Type B pancreatic cell (in vitro differentiated cells): ENCODE measurements at places on chromosomes 6 and 20.

GRCh38 chr20:45067087-45067486 is 33.8 kb downstream of the KCNS1 start:
- DNase-seq: no peak

DNA sequence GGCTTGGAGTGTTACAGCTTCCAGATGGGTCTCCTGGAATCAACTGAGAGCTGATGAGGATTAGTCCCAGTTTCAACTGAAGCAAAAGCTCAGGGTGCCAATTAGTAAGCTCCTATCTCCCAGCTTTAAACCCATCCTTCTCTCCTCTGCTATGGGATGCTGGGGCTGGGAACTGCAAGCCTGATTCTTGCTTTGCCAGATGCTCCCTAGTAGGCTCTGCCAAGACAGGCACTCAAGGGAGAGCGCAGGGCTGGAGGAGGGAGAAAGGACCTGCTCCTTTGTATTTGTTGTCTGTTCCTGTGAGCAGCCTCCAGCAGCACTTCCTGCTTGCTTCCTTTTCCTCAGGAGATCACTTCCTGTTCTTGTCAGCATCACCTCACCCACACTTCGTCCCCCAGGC is 309.7 kb downstream of the KIF16B start:
- no peak for DNase-seq

DNA sequence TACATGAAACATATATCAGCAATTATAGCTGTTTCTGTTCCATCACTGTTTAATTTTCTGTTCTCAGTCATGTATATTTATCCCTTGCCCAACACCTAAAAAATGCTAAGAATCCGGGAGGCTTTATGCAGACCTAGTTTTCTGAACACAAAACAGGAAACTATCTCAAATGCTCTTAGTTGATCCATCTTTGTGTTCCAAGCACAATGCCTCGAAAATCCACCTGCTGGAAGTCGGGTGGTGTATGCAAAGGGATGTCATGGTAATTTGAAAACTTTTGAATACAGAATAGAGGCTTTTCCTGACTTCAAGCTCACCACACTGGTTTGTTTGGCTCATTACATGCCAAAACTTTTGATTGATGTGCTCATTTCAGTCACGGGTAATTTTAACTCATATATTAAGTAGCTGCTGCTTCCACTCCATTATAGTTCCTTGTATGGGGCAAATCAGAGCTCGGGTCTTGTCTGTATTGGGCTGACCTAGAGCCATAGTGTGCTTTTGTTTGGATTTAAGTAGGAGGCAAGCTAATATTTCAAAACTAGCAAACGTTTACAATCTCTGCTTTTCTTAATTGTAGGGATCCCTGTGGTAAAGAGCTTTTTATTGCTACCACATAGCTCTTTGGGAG is 646.5 kb upstream of the EPHA7 start:
- DNase-seq: no peak

- DNase-seq: no peak
Observed at GRCh38 chr6:7802662-7803061, 76.8 kb downstream of the BMP6 start.

- no peak for DNase-seq
Observed at GRCh38 chr20:35395728-35396127, 16.0 kb downstream of the UQCC1 start.

GRCh38 chr6:64691064-64691463 is 1016.0 kb downstream of the EYS start:
- DNase-seq: no peak

DNA sequence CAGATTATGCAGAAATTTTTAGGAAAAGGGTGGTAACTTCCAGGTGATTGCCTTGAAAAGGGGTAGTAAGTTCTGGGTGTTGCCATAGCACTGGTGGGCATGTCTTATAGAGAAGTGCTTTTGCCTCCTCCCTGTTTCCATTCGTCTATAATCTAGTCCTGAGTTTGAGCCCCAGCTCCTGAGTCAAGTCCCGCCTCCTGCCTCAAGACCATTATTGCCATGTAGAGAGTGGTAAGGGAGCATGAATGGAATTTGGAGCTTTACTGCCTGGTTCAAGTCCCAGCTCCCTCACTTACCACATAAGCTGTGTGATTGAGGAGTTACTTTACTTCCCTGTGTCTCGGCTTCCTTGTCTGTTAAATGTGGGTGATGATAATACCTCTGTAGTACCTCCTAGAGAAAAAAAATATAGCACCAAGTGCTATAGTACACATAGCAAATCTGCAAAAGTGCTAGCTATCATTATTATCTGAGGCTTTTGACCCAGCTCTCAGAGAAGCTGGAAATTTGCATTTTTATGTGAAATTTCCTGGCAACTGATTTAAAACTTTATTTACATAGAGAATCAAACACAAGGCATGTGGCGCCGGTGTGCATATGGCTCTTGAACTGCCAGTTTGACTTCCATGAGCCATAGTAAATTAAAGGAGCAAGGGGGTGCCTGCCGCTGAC is 36.0 kb downstream of the TGM6 start:
- DNase-seq: no peak
